ENCODE measurements at places on chromosomes 2 and 18.

- DNase-seq = no peak
Observed at GRCh38 chr2:165293440-165294420, 54.5 kb downstream of the SCN2A start.

- DNase-seq = no peak
Observed at GRCh38 chr18:48711651-48712486, 173.0 kb downstream of the CTIF start.

- DNase-seq = no peak
Observed at GRCh38 chr2:216210701-216211540, 101.8 kb downstream of the XRCC5 start.

DNA sequence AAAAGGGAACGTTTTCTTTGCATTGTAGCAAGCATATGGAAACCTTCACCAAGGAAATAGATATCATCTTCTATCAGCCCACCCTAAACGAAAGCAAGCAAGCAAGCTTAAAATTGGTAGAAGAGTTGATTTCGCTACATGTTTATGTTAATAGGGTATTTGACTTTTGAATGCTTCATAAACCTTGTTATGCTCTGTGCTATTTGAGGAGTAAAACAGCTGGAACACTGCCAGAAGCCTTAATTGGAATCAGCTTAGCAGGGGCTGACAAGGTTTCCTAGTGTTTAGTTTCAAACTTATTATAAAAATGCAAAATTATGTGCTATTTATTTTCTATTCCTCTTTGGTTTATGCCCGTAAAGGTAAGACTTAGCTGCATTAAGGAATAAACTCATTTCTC, 70.6 kb upstream of the LINC00305 start:
- DNase-seq = no peak

DNA sequence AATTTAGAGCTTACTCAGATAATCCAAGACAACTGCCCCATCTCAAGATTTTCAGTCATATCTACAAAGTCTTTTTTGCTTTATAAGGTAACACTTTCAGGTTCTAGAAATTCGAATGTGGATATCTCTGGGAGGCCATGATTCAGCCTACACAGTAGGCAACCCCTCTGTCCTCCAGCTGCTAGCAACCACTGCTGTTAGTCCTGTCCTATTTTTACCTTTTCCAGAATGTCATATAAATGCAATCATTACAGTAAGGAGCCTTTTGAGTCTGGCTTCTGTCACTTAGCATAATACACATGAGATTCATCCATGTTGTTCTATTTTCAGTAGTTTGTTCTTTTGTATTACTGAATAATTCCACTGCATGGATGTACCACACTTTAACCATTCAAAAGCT, 28.5 kb upstream of the MARCHF7 start:
- DNase-seq = no peak
